Esophagus squamous epithelium (tissue), 5 donors: ENCODE measurements at places on chromosomes 3 and 15.

DNA sequence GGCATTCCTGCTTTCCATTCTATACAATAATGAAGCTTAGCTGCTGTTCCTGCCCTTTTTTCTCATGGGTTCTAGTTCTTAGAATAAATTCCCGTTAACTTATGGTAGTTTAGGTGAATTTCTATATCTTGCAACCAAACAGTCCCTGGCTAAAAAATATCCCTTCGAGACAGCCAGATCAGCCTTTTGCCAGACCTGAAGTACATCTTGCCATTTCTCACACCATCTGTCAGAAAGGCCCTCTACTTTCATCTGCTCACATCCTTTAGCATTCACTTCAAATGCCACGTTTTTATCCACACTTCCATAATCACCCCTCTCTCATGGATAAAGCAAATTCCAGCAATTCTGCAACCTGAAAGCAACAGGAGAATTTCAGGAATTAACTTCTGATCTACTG, 145.4 kb downstream of the GAP43 start:
- no peak for DNase-seq

GRCh38 chr3:156587760-156588069, 32.8 kb upstream of the SSR3 start:
- no peak for DNase-seq

- DNase-seq = no peak
Observed at GRCh38 chr15:98905963-98906711, 101.5 kb downstream of the PGPEP1L start.

- no peak for DNase-seq
Observed at GRCh38 chr15:31457161-31457560, 130.5 kb downstream of the KLF13 start.

- DNase-seq = no peak
Observed at GRCh38 chr3:129022114-129023007, 21.3 kb downstream of the EFCC1 start.

DNA sequence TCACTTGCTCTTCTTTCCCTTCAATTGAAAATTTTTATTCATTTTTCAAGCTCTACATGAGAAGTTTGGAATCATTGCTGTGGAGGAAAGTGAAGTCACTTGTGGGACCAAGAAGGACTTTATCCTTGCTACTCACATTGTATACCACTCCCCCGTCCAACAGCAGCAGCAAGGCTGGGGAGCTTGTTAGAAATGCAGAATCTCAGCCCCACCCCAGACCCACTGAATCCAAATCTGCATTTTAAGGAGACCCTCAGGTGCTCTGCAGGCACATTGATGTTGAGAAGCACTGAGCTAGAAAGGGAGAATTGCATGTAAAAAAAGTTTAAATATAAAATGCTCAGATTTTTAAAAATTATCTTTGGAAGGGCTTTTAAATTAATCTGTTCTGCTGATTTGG, 202.3 kb upstream of the MRPL3 start:
- no peak for DNase-seq

DNA sequence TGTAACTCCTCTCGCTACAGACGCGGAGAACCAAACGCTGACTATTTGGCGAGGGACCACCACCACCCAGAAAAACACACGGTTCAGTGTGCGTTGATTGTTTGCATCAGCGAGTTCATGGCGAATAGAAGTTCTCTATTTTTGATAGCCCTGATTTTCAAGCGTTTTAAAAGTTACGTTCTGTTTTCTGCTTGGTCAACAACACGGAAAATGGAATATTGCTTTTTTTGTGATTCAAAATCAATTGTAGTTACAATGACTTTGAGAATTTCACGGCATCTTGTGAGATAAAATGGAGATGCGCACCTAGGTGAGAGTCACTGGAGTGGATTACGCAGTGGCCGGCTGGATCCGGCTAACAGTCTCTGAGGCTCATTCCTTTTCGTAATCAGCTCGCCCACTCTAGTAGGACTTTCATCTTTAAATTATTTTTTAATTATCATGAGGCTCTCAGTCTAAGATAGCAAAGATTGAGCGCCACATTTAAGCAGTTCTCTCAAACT, 54.8 kb downstream of the CCDC54 start:
- no peak for DNase-seq

DNA sequence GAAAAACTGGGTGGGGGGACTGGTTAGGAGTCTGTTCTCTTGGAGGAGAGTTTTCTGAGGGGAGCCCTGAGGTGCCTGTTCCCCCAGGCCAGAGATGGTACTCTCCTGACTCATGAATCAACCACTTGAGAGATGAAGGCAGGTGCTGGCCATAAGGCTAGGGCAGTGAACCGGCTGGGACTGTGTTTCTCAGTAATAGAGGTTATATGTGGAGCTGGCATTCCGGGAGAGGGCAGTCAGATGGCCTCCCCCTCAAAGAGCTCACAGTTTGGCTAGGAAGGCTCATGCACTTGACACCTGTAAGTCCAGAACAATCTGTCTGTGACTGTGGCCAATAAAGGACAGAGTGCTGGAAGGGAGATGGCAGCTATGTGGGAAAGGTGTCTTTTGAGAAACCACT, 10.0 kb upstream of the SCN10A start:
- no peak for DNase-seq

DNA sequence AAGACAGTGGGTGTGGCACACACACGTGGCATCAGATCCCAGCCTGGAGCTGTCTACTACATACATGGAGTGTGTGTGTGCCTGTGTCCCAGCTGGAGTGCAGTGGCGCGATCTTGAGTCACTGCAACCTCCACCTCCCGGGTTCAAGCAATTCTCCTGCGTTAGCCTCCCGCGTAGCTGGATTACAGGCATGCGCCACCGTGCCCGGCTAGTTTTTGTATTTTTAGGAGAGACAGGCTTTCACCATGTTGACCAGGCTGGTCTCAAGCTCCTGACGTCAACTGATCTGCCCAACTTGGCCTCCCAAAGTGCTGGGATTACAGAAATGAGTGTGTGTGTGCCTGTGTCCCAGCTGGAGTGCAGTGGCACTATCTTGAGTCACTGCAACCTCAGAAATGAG, 108.8 kb downstream of the IL12A start:
- no peak for DNase-seq

GRCh38 chr15:22950256-22950990, 29.7 kb downstream of the CYFIP1 start:
- no peak for DNase-seq

GRCh38 chr15:25728816-25729215, 134.3 kb downstream of the ATP10A start:
- DNase-seq = no peak

- DNase-seq = no peak
Observed at GRCh38 chr3:157581371-157581770, 78.2 kb upstream of the VEPH1 start.

- no peak for DNase-seq
Observed at GRCh38 chr15:80904998-80905397, 84.6 kb downstream of the MESD start.

GRCh38 chr3:38627956-38628355, 21.5 kb downstream of the SCN5A start:
- DNase-seq = no peak

GRCh38 chr3:82157952-82158351, 396.5 kb upstream of the GBE1 start:
- no peak for DNase-seq

- no peak for DNase-seq
Observed at GRCh38 chr3:17831366-17831765, 88.9 kb upstream of the TBC1D5 start.

- DNase-seq = no peak
Observed at GRCh38 chr3:79002465-79003372, 765.1 kb downstream of the ROBO1 start.

- no peak for DNase-seq
Observed at GRCh38 chr15:77858792-77859490, 218.6 kb downstream of the TBC1D2B start.

GRCh38 chr3:190097025-190097424, 23.7 kb downstream of the P3H2 start:
- no peak for DNase-seq

GRCh38 chr15:69997813-69998212, 99.9 kb downstream of the TLE3 start:
- DNase-seq = no peak

- no peak for DNase-seq
Observed at GRCh38 chr3:7630351-7630911, 769.5 kb downstream of the GRM7 start.

DNA sequence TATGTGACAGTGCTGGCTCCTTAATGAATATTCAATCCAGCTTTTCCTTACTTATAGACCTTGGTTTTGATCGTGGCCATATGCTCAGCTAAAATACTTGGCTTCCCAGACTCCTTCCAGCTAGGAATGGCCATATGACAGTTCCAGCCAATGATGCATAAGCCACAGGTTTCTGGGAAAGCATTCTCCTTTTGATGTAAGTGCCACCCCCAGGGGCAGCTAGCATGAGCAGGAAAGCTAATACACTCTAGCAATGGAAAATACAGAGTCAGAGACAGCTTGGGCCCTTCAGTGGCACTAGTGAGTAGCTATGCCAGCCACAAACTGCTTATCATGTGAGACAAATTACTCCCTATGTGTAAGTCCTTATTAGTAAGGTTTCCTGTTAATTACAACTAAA, 26.7 kb downstream of the TBC1D2B start:
- DNase-seq = no peak

DNA sequence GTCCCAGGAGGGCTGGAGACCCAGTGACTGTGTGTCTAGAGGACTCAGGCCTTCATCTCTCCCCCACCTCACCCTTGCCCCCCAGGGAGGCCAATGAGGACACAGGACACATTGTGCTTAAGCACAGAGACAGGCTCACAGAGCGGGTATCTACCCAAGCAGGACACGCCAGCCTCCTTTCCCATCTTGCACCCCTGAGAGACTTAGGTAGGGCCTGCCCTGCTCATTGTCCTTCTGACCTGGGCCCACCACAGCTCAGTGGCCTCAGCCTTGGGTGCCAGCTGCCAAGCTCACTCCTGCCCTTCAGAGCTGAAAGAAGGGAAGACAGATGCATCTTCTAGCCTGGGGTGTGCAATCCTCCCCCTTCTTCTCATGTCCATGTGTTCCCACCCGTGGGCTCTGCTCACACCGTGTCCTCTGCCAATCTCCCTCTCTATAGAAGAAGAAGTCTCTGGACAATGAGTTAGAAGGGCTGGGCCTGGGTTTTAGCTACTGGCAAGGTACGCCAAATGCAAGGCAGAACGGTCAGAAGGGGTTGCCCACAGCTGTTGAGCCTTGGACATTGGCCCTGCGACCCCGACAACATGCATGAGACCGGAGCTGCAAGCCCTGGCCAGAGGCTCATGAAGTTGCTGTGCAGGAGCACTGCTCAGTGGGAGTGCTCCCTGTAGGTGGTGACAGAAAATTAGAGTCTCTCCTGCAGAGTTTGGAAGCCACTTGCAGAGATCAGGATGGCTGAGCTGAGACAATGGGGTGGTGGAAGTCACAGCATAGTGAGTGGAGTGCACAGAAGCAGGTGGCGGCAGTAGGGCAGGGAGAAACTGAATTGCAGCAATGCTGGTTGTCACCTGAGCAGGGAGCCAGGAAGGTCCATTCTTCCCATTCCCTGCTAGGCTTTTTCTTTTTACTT, 32.8 kb downstream of the ACSBG1 start:
- no peak for DNase-seq

DNA sequence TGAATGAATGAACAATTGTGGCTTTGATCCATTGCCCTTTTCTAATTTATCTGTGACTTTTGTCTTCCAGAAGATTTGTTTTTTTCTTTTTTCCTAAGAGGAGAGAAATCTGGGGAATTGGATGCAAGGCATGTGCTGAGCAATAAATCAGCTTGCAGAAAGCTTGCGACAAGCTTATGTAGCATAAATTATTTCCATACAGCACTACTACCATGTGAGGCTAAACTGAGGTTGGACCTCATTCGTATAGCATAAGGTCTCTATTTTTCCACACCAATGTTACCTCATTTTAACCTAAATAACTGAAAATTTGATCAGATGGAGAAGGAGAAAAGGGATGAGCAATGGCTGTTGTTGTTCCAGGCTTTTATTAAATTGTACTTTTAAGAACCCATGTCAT, 455.6 kb downstream of the TUSC7 start:
- no peak for DNase-seq

DNA sequence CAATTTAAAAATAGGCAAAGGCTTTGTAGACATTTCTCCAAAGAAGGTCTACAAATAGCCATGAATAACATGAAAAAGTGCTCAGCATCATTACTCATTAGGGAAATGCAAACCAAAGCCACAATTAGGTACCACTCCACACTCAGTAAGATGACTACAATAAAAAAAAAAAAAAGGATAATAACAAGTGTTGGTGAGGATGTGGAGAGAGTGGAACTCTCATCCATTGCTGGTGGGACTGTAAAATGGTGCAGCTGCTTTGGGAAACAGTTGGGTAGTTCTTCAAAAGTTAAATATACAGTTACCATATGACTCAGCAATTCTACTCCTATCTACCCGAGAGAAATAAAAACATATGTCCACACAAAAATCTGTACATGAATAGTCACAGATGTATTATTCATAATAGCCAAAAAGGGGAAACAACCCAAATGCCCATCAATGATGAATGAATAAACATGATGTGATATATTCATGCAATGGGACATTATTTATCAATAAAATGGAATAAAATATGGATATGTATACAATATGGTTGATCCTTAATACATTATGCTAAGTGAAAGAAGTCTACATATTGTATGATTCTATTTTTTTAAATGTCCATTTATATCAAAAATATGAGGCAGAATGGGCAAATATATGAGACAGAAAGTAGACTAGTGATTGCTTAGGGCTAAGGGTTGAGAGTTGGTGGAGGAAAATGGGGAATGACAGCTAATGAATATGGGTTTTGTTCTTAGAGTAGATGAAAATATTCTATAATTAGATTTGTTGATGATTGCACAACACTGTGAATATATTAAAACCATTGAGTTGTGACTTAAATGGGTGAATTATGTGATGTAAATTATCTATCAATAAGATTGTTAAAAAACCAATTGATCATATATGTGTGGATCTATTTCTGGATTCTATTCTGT, 66.1 kb upstream of the SMAD3 start:
- DNase-seq = no peak

- no peak for DNase-seq
Observed at GRCh38 chr3:129553719-129554118, 10.7 kb downstream of the H1-8 start.

DNA sequence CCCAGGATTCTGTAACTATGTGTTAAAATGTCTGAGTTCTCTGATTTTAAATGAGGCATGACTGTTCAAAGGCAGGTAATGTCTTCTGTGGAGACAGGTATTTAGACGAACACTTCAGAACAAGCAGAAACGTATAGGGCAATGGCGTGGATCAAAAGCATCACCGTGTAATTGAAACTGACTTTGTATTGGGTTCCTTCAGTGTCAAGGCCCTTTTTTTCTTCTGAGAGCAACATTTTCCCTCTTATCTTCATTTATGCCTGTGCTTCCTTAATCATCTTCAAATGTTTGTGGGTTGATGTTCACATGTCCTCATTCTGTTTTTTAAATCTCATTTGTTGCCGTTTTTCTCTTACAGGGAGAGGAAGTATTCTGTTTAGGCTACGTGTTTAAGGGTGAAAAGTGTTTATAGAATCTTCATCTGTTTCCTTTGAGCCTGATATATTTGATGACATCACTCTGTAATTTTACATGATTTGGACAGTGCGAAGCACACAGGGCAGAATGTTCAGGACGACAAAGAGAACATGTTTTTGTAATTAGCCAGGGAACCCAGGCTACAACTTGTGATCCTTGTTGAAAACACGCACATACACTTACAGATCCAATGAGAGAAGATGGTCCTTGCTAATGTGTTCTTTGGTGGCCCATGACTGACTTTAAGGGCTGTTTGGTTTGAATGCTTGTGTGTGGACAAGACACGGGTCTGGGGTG, 196.0 kb downstream of the LRTM1 start:
- no peak for DNase-seq

GRCh38 chr3:107206945-107207344, 170.3 kb upstream of the CCDC54 start:
- DNase-seq = no peak

GRCh38 chr3:128312271-128312670, 154.4 kb downstream of the DNAJB8 start:
- no peak for DNase-seq
